ENCODE measurements at places on chromosomes 5 and 9.
A peak's percentile ranks its signal among the peaks of the same experiment; 100 is the strongest.

DNA sequence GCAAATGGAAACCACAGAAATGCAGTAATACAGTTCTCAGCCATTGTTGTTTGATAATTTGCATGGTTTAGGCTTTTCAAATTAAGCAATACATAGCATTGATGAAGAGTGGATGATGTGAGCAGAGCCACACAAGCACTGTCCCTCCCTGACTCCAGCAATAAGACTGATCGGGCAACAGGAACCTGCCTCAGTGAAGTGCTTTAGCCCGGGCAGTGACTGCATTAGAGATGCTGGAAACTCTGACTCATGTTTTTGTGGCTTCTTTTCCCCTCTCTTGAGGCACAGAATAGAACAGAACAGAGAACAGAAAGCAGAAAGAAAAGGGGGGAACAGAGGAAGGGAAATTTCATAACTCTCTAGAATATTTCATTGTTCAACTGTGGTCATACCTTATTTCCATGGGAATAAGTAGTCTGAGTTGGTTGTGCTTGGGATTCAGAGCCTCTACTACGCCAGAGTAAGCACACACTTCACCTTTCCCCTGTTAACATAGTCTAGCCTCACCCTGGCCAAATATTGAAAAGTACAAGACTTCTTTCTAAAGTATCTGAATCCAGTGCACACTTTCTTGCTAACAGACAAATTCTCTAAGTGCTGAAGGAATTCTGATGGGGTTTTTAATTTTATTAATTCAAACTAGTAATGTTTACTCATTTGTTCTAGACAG is 164.8 kb upstream of the VCAN start:
- DNase-seq: peak; percentile 96

- no peak for DNase-seq
These were observed 131.4 kb upstream of the FAM120A start for GRCh38 chr9:93319992-93320500.

GRCh38 chr5:158880483-158881001 is 219.2 kb downstream of the EBF1 start:
- no peak for DNase-seq

GRCh38 chr9:21357479-21358460 is 7.1 kb upstream of the IFNA6 start:
- no peak for DNase-seq

GRCh38 chr5:58087123-58087522 is 372.8 kb downstream of the PLK2 start:
- no peak for DNase-seq

DNA sequence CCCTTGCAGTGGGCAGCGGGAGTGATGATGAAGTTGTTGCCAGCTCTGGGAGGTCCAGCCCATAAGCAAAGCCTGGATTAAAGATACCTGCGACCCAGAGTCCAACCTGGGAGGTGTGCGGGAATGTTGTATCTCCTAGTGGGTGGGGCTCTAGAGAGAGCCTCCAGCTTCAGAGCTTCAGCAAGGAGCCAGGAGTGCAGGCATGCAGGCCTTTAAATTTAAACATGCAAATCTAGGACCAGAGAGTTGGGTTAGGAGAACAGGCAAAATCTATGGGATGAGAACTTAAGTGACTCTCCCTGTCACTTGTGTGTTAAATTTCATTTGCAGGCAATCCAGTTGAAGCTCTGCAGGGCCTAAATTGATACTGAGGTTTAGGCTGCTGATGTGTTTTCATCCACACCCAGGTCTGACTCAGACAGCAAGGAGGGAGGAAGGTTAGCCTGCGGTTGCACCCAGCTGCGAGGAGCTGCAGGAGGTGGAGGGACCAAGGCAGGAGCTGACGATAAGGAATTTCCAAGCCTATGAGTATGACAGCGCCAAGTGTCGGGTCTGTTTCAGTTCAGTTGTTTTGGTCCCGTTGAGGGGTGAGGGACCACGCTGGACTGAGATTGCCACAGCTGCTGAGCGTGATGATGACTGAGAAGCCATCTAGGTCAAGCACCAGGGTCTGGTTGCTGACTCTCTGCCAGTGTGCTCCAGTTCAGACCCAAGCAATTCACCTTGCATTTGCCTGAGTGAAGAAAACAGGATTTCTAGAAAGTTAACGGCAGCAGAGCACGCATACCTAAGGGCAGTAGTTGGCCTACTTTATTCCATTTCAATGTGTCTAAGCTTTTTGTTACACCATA is 243.0 kb downstream of the ICE1 start:
- DNase-seq: peak; percentile 7
